Pulmonary artery endothelial cell (primary cell): ENCODE measurements at places on chromosomes 3 and 15. TPM values are rescaled to one million over a fixed set of nuclear protein-coding genes. Genes with fewer than 3 reads are reported as not detected.
A peak's percentile ranks its signal among the peaks of the same experiment; 100 is the strongest.

DNA sequence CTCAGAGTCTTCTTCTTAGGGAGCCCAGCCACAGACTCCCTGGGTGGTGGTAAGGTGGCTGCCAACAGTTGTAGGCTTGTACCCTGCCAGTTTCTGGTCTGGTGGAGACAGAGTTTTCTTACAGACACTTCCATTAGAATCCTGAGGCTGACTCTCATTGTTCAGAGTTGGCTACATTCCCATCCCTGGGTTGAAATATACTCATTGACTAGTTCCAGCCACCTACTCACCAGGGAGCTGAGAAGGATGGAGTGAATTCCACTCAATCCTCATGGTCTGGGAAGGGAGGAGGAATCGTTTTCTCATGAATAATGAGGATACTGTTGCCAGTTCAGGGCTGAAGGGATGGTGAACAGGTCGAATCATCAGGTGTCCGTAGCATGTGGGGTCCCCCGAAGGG lies 226.5 kb upstream of the PROK2 start:
- no peak for DNase-seq

DNAH1 gene
- 1.3 and 2.5 TPM in 2 replicates for total RNA-seq

- no peak for DNase-seq
Observed at GRCh38 chr15:86010891-86011290, 68.8 kb upstream of the AGBL1 start.

DNA sequence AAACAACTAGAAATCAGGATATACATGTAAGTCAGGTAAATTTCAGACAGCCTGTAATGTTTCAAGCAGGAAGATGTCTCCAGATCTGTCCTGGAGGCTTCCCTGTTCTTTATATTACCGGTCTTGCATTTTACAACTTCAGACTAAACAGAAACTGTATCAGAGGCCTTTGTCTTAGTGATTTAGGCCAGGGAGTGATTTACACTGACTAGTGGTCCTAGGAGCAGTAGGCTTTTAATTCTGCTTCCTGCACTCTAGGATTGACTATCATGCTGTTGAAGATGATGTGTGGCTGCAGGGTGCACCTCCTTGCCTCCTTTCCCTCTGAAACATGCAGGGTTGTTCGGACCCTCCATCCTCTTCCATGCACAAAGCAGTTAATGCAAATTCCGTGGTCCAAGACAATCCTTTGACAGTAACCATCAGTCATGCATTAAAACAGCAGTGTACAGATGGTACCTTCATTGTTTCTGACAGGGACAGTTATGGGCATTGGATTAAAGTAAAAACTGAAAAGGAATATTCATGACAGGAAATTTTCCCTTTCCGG lies 27.6 kb downstream of the CHRNA7 start:
- no peak for DNase-seq

- DNase-seq = no peak
Observed at GRCh38 chr15:32682569-32682968, 35.2 kb upstream of the GREM1 start.

DNA sequence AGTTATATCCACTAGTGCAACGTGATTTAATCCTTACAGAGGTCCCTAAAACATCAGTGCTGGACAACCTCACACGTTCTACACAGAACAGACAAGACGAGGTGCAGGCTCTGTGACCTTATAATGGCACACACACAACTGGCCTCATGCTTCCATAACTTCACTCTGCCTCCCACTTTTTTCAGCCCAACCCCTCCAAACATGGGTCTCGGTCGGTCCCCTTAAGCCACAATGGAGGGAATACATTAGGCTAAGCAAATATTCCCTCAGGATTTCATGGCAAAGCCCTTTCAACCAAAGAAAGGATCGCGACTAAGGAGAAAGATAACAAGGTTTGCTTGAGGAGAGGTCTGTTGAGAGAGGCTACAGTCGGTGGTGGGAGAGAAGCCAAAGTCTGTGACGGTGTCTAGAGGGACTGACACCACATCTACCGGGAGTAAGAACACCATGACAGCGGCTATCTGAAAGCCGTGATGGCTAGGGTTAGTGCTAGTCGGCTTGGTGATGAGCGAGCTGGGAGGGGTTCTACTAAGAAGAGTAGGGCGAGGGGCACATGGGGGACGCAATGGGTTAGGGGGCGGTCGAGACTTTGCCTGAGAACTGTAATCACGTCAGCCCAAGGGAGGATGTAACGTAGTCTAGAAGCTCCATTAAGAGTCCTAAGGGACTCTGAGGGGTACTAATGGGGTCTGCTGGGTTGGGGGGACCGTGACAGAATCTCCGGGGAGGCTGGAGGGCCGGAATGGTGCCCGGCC lies 1.0 kb downstream of the MYO9A start:
- no peak for DNase-seq

SEMA5B gene
- not detected in 2 replicates for total RNA-seq

SAMMSON gene
- total RNA-seq = not detected in 2 replicates

GRCh38 chr3:127763816-127764215 lies 58.5 kb downstream of the MGLL start:
- DNase-seq = no peak

GRCh38 chr3:46280105-46280797 lies 38.0 kb downstream of the CCR3 start:
- DNase-seq = no peak

DNA sequence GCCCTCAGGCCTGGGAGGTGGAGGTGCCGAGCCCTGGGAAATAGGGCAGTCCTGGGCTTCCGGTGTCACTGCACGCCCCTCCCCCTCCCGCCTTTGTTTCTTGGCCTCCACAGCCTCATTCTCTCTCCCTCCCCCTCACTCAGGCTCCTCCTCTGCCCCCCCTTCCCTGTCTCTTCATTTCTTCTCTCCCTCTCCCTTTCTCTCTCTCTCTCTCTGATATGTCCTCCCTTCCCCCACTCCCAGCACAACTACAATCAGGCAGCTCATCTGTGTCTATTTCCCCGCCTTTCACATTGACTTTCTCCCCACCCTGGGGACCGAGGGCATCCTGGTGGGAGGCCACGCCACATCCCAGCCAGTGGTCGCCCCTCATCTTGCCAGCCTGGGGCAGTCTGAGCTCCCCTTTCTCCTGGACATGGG lies 40.2 kb downstream of the IDH2 start:
- no peak for DNase-seq

- DNase-seq = no peak
Observed at GRCh38 chr3:156260331-156260730, 140.0 kb downstream of the KCNAB1 start.

GRCh38 chr3:10432156-10432845 lies 73.1 kb downstream of the ATP2B2 start:
- no peak for DNase-seq

- DNase-seq = peak; percentile 40
Observed at GRCh38 chr3:48694610-48695392, 9.1 kb upstream of the NCKIPSD start.
